Colonic mucosa (tissue), 4 donors: ENCODE measurements at places on chromosomes 2 and 18. TPM values are rescaled to one million over a fixed set of nuclear protein-coding genes. Genes with fewer than 3 reads are reported as not detected.

- DNase-seq, result no peak
These were observed 1405.8 kb downstream of the DPP10 start for GRCh38 chr2:115848192-115848591.

GRCh38 chr2:96897491-96898134 is 27.7 kb upstream of the SEMA4C start:
- no peak for DNase-seq

DNA sequence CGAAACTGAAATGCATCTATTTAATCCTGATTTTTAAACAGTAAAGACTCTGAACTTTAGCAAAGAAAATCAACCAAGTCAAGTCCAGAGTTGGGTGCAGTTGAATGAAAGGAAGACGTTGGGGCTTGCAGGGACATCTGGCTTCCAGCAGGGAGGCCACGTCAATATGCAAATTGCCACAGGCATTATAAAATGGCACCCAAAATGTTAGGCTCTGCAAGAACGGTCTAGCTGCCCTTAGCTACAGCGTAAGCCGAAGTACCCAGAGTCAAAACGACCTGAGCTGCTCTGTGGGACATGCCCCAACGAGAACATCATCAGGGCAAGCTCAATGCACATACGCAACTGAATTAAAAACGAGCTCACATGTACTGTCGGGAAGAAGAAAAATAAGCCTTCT is 30.7 kb downstream of the DOCK10 start:
- no peak for DNase-seq

DNA sequence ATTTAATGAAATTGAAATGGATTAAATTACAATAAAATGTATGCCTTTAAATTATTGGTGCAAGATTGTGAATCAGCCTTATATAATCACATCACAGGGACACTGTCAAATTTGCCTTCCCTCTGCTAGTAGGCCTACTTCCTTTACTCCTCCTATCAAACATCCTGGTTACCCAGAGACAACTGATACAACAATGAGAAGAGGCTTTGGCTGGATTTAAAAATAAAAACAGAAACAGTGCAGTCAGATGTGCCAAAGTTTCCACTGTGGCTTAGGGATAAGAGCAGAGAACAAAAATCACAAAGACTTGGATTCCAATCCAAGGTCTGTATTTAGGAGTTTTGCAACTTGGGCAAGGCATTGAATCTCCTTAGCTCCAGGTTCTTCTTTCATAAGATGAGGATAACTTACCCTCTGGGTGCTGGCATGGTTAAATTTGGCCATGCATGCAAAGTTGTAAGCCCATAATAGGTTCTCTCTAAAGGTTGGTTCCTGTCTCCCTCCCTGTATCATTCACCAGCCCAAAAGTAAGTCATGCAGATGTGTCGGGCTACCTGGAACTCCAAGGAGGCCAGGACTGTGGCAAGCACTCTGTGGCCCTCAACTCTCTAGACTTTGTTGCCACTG is 99.3 kb upstream of the LRATD1 start:
- DNase-seq, result no peak

DNA sequence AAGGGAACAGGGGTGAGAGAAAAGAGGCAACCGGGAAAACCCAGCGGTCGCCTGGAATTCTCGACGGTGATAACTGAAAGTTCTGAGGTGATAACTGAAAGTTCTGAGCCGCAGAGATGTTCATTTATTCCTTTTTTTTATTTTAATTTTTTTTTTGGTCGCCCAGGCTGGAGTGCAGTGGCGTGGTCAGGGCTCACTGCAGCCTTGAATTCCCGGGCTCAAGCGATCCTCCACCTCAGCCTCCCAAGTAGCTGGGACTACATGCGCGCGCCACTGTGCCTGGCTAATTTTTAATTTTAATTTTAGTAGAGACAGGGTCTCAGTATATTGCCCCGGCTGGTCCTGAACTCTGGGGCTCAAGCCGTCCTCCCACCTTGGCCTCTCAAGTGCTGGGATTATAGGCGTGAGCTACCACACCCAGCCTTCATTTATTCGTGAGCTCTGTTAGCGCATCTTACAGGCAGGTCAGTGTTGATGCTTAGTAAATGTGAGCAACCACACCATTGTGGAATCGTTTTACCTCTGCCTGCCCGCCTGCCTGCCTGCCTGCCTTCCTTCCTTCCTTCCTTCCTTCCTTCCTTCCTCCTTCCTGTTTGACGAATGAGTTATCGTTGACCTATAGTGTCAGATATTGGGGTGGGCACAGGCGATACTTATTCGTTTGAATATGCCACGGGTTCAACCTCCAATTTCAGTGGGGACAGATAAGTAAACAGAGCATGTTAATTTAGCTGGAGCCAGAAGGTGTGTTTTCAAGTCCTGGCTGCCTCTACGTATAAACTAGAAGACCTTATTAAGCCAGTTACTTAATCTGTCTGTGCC is 557 bp upstream of the E2F6 start:
- peak; percentile 29 for DNase-seq

- DNase-seq, result no peak
These were observed 37.9 kb downstream of the ODC1 start for GRCh38 chr2:10410001-10410822.

- no peak for DNase-seq
These were observed at the start of gene NAT8 for GRCh38 chr2:73642338-73643018. Gene NAT8 (minus strand): TSS chr2:73642422. CDS start chr2:73641628, 794 bp downstream.

DNA sequence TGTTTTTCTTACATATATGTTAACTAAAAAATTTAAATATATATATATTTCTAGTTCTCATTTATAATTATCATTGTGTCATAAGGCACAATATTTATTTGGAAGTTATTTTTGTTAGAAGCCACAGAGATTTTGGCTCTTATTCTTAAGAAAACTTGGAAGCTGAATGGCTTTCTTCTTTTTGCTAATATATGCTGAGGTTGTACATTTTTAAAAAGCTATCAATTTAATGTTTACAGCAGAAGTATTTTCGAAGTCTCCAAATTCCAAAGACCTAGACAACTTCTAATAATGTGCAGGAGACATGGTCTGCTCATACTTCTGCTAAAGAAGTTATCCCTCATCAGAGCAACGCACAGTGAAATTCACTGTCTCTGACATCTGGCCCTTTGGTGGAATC is 3.7 kb upstream of the PIEZO2 start:
- no peak for DNase-seq

DNA sequence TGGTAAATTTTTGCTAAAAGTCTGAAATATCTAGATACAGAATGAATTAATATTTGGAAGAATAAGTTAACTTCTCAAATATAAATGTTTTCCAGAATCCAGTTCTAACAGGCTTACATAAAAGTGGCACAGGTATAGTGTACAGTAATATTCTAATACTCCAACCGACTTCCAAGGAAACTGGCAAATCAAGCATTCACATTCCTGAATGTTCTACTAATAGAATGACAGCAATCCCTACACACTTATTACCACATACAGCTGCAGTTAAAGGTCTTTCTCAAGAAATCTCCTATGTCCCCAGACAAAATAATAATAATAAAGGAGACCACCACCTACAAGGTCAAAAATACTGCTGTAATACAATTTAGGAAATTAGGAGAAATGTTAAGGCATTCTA is 31.9 kb downstream of the TMEM131 start:
- DNase-seq, result no peak

GRCh38 chr2:207983641-207984042 is 41.7 kb downstream of the PLEKHM3 start:
- no peak for DNase-seq

DNA sequence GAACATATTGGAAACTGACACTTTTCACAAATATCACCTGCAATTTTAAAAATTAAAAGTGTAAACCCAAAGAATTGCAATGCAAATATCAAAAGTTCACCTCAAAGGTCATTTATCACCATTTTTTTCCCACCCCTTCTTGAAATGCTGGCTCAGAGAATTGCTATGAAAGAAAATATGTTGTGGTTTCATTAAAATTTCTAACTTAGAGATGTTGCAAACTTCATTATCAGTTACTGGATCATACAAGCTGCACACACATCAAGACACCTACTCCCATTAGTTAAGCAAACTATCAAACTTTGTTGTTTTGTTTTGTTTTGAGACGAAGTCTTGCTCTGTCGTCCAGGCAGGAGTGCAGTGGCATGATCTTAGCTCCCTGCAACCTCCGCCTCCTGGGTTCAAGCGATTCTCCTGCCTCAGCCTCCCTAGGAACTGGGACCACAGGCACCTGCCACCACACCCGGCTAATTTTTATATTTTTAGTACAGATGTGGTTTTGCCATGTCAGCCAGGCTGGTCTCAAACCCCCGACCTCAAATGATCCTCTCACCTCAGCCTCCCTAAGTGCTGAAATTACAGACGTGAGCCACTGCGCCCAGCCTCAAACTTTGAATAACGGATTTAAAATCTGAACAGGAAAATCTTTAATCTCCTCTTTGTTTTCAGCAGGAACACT is 37.0 kb downstream of the STK39 start:
- DNase-seq, result no peak

GRCh38 chr2:184413221-184413620 is 185.1 kb upstream of the ZNF804A start:
- no peak for DNase-seq

DNA sequence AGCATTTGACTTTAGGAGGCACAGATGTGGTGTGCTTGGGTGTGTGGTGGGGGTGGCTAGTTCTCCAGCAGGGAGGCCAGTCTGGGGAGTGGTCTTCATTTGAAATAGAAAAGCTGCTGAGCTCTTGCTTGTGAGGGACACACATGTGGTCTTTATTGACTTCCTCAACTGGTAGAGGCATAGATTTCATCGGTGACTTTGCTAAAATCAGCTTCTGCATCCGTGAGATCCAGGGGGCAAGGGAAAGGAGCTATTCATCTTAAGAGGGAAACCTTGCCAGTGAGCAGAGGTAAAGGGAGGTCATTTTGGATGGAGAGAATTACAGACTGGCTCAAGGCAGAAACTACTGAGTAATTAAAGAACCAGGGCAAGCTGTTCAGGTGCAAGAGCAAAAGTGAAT is 4.7 kb downstream of the MAPRE3 start:
- no peak for DNase-seq

- no peak for DNase-seq
These were observed 306.2 kb downstream of the KIAA1328 start for GRCh38 chr18:37135177-37135576.

DNA sequence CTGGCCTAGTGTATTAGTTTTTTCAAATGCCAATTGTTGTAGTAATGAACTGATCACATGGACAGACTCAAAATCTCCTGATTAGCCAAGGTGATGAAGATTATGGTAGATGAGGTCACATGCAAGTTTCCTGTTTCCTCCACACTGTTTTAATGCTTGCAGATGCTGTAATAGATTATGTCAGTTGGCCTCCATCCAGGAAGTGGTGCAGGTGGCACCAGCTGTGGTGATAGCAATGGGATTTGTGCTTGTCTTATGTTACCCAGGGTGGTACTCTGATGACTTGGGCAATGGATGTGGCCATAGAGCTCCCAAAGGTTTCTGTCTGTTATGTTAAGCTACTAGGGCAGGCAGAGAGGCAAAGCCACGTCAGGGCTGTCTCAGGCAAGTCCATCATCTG is 332.9 kb upstream of the DDX18 start:
- DNase-seq, result no peak

GRCh38 chr2:169365029-169365480 is 2.7 kb upstream of the LRP2 start:
- DNase-seq, result no peak

The MRPS5 gene
- 87.3 TPM for total RNA-seq

The CD302 gene
- 15.1 TPM for total RNA-seq

The MOGAT1 gene
- not detected for total RNA-seq

The CD8A gene
- 1.6 TPM for total RNA-seq

The MLPH gene
- 111 TPM for total RNA-seq

The RANBP2 gene
- 62.1 TPM for total RNA-seq

The SGPP2 gene
- 54.0 TPM for total RNA-seq
